T-helper 1 cell treated with Interleukin-12 subunit alpha and Interleukin-12 subunit beta and Interleukin-4 antibody, amounts not matched to agents 30 ng/mL and 1 ng/mL, for 36 hours (primary cell): ENCODE measurements at places on chromosomes 3 and 15. TPM values are rescaled to one million over a fixed set of nuclear protein-coding genes. Genes with fewer than 3 reads are reported as not detected.

Gene GRAMD2A
- total RNA-seq: 0.20 TPM in 1 of 2 replicates, not detected in the other

Gene WDR82
- total RNA-seq: 127 and 130 TPM in 2 replicates

Gene A4GNT
- not detected in 2 replicates for total RNA-seq

Gene LHFPL4
- not detected in 2 replicates for total RNA-seq

Gene CERS3
- 0.71 and 0.76 TPM in 2 replicates for total RNA-seq

Gene C3orf70
- 0.05 and 0.10 TPM in 2 replicates for total RNA-seq

Gene CLDN16
- total RNA-seq: not detected in 2 replicates

Gene FANCD2OS
- not detected in 2 replicates for total RNA-seq

Gene RTP3
- not detected in 2 replicates for total RNA-seq

Gene DPPA2
- not detected in 2 replicates for total RNA-seq
